ENCODE measurements at places on chromosomes 13 and 19.

GRCh38 chr19:44648631-44649251 is 5.0 kb downstream of the PVR start:
- DNase-seq, result no peak

- DNase-seq, result peak; percentile 29
Measured at GRCh38 chr19:32676895-32677359, 1.3 kb downstream of the RGS9BP start.

GRCh38 chr13:110278859-110279258 is 28.1 kb downstream of the COL4A1 start:
- DNase-seq, result no peak

DNA sequence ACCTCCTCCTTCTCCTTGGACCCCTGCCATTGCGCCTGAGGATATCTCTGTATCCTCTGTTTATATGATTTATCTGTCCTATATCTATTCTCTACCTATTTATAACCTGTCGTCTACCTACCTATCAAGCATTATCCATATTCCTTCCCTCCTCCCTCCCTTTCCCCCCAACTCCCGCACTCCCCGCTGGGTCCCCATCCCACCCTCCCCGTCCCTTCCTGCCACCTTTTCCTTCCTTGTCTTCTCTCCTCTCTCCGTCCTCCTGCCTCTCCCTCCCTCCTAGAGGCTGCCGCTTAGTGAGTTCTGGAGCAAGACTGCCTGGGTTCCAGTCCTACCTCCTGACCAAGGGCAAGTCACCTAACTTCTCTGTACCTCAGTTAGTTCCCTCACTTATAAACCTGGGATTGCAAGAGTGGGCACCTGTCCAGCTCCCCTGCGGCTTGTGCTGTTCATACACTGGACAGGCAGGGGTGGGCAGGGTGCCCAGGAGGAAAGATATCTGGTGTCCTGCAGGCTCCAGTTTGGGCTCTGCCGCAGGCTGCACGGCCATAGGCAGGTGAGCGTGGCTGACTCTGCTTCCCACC is 16.1 kb downstream of the TTYH1 start:
- DNase-seq, result no peak

DNA sequence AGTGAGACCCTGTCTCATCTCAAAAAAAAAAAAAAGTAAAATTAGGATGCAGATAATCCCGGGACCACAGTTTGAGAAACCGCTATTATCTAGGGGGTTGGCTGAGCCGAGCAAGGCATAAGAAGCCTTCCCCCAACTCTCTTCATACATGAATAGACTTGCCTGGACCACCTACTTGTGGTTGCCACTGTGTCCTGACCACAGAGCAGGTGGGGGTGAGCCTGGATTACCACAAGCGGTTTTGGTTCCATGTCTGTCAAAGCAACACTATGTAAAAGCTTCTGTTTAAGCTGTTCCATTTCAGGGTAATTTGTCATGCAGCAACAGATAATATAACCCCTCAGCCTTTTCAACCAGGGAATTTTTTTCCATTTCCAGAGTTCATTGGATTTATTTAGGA is 3.3 kb upstream of the NAPA start:
- no peak for DNase-seq

- peak; percentile 55 for DNase-seq
Measured at GRCh38 chr13:41411522-41411921, 45.8 kb upstream of the RGCC start.

DNA sequence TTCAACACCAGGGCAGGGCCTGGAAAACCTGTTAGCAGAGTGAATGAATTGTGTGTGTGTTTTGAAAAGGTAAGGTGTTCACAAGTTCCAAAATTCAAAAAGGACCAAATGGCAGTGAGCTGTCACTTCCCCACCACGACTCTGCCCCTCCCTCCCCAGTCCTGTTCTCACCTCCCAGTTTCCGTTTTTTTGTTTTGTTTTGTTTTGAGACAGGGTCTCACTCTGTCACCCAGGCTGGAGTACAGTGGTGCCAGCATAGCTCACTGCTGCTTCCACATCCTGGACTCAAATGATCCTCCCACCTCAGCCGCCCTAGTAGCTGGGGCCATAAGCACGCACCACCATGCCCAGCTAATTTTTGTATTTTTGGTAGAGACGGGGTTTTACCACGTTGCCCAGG is 20.3 kb upstream of the BCL3 start:
- no peak for DNase-seq

DNA sequence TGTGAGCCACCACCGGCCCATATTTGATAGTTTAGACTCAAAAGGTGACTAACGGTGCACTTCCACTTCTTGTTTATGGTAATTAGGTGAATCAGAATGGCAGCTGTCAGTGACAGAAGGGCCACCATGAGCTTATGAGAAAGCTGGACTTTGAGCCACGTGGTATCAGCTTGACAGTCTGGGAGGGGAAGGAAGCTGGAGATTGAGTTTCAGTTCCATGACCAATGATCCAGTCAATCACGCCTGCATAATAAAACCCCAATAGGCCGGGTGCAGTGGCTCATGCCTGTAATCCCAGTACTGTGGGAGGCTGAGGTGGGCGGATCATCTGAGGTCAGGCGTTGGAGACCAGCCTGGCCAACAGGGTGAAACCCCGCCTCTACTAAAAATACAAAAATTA is 8.2 kb downstream of the EID2B start:
- DNase-seq, result no peak

- DNase-seq, result no peak
Measured at GRCh38 chr19:3189702-3190469, 4.2 kb downstream of the NCLN start.

DNA sequence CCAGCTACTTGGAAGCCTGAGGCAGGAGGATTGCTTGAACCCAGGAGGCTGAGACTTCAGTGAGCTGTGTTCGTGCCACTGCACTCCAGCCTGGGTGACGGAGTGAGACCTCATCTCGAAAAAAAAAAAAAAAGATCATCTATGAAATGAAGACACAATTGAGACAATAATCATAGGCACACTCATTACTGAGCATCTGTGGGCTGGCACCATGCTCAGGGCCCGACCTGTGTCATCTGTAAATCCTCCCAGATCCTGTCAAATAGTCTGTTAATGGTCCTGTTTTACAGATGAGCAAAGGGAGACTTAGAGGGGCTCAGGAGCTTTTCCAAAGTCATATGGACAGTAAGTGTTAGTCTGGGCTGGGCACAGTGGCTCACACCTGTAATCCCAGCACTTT is 4.1 kb upstream of the NANOS2 start:
- no peak for DNase-seq

GRCh38 chr19:11293433-11294389 is 2.2 kb upstream of the TSPAN16 start:
- peak; percentile 98 for DNase-seq

GRCh38 chr13:113582841-113583631 is 1.5 kb upstream of the TFDP1 start:
- DNase-seq, result no peak

- no peak for DNase-seq
Measured at GRCh38 chr19:883661-884211, 9.3 kb downstream of the MED16 start.

- no peak for DNase-seq
Measured at GRCh38 chr13:27599845-27600553, 20.3 kb downstream of the LNX2 start.

GRCh38 chr19:2650515-2650914 is 52.0 kb downstream of the GNG7 start:
- no peak for DNase-seq

DNA sequence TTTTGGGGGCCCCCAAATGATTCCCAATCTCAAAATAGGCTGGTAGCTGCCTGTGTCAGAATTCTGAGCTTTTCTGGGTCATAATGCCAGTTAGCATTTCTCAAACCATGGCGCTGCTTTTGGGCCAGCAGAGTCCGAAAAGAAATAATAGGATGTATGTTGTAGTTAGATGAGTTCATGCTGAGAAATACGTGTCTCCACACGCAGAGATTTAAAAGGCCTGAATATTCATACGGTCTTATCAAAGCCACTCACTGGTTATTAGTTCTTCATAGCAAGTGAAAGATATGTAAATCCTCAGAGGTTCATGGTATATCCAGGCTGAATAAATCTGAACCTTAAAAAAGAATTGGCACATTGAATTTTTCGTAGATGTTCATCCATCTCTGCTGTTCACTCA is 124.5 kb downstream of the SHISA2 start:
- DNase-seq, result no peak

- DNase-seq, result peak; percentile 84
Measured at GRCh38 chr19:7550987-7551761, 15.7 kb downstream of the PNPLA6 start.

GRCh38 chr13:41970022-41970421 is 9.1 kb upstream of the VWA8 start:
- no peak for DNase-seq

DNA sequence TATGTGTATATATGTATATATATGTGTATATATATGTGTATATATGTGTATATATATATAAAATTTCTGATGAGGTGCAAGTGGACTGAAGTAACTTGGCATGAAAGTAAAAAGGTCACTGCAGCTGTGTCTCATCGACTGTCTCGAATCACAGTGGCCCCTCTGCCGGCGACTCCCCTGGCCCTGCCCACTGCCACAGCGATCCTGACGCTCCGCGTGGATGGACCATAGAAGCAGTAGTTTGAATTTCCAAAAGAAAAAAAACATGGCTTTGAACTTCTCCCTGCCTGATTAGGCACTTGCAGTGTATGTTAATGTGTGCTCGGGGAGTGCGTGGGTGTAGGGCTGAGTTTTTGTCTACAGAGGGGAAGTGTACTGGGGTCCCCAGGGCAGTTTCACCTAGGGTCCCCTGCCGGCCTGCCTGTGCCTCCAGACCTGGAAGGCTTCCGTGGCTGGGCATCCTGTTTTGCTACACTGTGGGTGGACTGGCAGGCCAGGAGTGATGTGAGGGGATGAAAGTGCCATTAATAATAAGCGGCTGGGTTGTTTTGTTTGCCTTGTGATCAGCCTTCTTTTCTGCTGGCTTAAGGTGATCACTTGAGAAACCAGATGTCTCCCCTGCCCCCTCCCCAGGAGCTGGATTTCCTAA is 10.8 kb downstream of the ZIC5 start:
- no peak for DNase-seq

GRCh38 chr13:113664751-113665596 is 2.0 kb upstream of the GRK1 start:
- DNase-seq, result peak; percentile 27

GRCh38 chr13:54852831-54853230 is 1824.2 kb downstream of the OLFM4 start:
- no peak for DNase-seq

DNA sequence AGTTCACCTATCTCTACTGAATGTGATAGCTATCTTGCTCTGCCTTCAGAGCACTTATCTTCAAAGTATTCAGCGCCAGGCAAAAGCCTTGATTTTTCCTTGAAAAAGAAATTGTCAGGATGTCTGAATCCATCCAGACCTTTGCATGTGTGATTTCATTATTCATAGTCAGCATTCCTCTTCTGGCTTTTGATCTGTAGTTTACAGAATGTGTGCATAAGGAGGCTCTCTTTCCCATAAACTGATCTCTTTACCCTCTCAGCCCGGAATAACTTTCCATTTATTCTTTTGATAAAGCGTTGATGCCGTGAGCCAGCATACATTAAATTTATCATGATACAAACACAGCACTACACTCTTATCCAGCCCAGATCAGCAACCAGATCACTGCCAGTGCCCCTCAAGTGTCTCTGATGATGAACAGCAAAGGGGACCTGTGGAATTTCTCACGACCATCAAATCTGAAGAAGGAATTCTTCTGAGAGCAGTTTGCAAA is 130.8 kb downstream of the DNAJC15 start:
- no peak for DNase-seq

DNA sequence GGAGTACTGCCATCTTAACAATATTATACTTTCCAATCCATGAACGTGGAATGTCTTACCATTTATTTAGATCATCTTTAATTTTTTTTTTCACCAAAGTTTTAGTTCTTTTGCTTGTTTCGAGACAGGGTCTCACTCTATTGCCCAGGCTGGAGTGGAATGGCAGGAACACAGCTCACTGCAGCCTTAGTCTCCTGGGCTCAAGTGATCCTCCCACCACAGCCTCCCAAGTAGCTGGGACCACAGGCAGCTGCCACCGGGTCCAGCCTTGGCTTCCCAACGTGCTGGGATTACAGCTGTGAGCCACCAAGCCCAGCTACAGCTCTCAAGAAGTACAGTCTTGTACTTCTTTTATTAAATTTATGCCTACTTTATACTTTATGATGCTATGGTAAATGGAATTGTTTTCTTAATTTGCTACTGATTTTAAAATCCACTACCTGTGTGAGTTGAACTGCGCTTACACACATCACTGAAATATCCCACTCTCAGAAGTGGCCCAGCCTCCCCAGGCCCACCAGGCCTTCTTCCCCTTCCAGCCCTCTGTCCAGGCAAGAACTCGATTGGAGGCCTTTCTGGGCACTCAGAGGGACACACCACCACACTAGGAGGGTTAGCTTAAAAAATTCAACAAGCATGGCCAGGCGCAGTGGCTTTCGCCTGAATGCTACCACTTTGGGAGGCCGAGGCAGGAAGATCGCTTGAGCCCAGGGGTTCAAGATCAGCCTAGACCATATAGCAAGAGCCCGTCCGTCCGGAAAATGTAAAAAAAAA is 1.0 kb upstream of the PGLS start:
- no peak for DNase-seq

- DNase-seq, result no peak
Measured at GRCh38 chr19:47158879-47159503, 28.4 kb downstream of the SAE1 start.

DNA sequence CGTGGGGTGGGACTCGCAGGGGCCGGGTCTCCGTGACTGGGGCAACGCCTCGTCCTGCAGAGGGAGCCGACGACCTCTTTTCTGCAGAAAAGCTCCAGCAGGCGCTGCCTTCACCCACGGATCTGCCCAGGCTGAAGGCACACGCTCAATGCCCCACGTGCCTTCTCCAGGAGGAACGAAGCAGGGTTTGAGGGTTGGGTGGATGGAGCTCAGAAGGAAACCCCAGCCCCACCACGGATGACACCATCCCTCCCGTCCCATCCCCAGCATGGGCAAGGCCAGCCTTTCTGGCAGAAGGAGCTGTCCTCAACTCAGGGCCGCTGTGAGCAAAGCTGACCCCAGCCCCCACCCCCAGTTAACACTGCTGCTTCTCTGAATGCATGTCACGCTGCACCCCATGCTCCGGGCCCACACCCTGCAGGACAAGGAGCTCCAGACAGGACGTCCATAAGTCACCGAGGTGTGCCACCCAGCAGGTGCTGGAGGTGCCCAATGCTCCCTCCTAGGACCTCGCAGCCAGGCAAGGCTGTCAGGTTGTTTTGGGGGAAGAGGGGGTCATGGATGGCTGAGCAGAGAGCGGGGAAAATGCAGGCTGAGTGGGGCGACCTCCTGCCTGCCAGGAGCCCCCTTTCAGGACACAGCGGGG is 7.4 kb downstream of the C19orf25 start:
- no peak for DNase-seq

GRCh38 chr19:45202637-45203036 is 24.1 kb downstream of the BLOC1S3 start:
- no peak for DNase-seq

DNA sequence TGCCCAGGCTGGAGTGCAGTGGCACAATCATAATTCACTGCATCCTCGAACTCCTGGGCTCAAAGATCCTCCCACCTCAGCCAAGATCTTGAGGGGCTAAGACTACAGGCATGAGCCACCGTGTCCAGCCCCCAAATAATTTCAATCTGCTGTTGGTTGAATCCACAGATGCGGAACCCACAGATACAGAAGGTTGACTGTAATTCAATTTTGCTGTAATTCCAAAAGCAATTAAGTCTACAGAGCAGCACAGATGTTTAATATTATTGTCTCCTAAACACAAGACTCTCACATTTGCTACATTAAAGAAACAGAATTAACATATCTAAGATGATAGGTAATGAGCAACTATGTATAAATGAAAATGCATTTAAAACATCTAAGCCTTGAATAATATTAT is 75.6 kb downstream of the MIPEP start:
- DNase-seq, result no peak
